ENCODE measurements at places on chromosomes 2 and 18.

DNA sequence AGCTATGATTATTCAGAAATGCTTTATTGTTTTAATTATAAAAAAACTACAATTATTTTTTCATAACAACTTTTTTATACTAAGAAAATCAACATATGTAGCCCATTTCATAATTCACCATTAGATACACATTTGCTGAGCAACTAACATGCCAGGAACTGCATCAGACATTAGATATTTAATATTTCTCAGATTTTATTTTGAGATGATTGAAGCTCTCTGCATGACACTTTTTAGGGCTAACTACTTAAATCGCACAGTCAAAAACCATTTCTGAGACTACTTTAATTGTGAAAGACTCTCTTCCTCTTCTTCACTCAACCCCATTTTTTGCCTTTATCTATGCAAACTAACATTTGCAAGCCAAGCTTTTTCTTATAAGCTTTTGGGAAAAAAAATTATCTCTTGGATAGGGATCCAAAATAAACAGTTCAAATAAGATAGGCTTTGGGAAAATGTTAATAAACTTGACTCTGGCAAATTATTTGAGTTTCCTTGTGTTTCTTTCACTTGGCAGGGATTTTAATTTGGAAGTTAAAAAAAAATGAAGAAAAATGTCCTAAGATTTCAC is 9.1 kb upstream of the COL3A1 start:
- no peak for DNase-seq

GRCh38 chr2:216799873-216800431 is 59.9 kb downstream of the TNP1 start:
- DNase-seq = no peak

- no peak for DNase-seq
Measured at GRCh38 chr2:152063325-152063924, 35.4 kb downstream of the CACNB4 start.

- DNase-seq = no peak
Measured at GRCh38 chr2:63840081-63840784, 1.5 kb upstream of the UGP2 start.

GRCh38 chr2:170695521-170696410 is 19.4 kb upstream of the SP5 start:
- DNase-seq = no peak

DNA sequence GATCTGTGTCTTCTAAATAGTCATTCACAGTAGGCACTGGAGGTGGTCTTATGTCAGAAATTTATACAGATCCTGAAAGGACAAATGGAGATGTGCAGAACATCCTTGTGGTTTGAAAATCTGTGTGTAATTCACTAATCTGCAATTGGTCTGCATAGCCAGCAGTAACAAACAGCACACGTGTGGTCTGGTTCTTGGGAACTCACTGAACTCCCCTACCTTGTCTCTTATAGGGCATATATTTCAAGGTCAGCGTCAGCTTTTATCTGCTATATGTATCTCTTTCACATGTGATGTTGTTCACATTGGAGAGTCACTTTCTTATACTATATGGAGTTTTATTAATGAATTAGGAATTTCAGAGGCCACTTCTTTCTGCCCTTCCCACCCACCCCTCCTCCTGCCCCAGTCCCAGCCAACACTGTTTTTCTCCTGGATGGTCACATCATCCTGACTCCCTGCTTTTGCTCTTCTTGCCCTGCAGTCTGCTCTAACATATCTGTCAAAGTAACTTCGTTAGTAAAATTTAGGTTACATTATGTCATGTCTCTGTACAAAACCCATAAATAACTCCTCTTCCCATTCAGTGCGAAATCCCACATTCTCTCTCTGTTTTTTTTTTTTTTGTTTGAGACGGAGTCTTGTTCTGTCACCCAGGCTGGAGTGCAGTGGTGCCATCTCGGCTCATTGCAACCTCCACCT is 35.4 kb upstream of the CABYR start:
- no peak for DNase-seq

DNA sequence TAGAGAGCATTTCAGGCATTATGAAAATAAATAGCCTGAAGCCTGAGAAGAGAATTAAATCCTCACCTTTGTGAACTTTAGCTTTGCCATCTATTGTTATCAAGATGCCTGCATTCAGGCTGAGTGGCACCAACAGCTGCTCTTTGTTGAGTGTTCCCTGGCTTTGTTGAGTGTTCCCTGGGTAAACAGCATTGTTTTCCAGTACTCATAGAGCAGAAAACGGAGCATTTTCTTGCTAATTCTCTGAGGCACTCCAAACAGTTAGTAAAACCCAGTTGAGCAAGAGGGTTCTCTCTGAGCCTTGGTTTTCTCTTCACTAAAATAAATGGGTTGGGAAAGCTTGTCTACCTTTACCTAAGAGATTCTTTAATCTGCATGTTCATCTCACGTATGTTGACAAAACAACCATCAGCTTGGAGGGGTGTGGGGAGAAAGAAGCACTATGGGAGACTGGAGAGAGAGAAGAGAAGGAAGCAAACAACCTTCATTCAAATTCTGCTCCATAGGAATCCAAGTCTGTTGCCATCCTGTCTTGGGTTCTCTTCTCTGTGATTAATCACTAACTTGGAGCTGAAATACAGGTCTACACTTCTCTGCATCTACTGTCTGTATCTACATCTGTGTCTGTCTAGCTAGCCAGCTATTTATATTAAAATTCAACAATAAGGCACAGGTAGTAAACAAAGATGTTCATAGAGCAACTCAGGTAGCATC is 567.0 kb upstream of the SOX11 start:
- DNase-seq = no peak

DNA sequence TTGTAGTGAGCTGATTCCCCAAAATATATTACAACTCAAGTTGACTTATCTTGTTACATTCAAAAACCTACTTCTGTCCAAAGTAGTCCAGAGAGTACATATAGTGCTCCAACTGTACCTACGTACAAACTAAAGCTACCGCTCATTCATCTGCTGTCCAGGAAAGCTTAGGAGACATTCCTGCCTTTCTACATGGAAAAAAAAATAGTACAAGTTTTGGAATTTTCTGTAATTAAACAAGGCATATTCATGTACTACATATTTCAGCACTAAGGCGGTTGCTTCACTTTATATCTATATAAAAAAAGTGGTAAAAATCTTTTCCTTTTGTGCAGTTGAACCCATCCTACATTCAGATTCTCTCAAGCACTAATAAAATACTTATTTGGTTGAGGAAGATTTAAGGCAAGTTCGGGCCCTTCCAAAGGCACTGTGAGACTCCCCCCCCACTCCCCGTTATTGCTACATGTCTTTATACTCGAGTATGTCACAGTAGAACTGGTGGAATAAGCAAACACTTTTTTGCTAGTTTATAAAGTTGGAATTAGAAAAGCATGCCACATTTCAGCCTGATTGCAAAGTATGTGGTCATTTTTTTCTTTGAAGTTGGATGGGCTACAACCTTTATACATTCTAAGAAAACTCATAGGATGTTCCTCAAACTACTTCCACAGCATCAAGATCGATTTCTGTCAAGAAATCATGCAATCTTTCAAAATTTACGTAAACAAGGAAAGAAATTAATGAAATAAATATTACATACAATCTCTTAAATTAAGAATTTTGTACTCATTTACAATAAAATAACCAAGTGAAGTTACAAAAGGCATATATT is 3.7 kb downstream of the ZFP36L2 start:
- DNase-seq = no peak

GRCh38 chr2:85743304-85743978 is 10.3 kb upstream of the ATOH8 start:
- no peak for DNase-seq

- no peak for DNase-seq
Measured at GRCh38 chr18:63220903-63221302, 98.7 kb downstream of the BCL2 start.

GRCh38 chr2:3602553-3603339 is 7.8 kb downstream of the COLEC11 start:
- no peak for DNase-seq

DNA sequence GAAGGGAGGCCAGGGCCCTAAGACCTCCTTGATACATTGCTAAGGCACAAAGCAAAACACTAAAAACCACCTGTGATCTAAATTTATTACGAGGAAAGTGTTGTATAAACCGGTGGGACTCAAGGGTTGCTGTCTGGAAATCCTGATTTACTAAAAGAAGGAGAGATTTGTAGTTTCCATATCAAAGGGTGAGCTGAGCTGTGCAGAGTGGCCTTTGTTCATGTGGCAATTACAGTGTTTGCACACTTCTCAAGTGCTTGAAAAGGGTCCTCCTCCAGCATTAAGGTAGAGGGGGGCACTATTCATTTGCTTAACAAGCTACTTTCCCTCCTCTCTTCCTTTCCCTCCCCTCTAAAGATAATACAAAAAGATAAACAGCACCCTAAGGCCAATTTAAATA is 30.5 kb upstream of the ITGA4 start:
- DNase-seq = no peak

GRCh38 chr2:226256709-226257376 is 542.8 kb downstream of the IRS1 start:
- no peak for DNase-seq

DNA sequence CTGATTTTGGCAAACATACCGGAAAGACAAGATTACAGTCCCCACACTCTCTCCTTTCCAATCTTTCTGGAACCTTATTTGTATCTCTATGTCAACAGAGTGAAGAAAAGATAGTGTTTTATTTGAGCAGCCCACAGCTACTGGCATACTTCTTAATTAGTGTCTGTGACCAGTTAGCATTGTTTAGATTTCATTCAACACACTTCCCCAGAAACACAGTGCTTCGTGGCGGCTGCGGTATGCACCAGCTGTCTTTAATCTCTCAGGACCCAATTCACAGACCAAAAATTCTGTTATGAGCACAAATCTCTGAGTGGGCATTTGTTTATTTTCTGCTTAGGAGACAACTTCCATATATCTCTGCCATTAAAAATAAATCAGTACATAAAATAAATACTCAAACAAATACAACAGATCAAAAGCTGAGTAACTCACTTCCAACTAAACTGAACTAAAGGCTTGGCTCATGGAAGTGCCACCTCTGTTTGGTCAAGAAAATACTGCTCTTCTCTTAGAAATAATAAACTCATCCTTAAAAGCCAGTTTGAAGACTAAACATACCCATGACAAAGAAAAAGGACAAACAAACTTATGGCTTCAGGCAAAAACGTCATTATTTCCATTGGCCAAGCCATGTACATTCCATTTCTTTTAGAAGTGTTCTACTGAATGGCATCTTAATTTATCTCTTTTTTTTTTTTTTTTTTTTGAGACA is 392.4 kb downstream of the TXNL1 start:
- DNase-seq = no peak

DNA sequence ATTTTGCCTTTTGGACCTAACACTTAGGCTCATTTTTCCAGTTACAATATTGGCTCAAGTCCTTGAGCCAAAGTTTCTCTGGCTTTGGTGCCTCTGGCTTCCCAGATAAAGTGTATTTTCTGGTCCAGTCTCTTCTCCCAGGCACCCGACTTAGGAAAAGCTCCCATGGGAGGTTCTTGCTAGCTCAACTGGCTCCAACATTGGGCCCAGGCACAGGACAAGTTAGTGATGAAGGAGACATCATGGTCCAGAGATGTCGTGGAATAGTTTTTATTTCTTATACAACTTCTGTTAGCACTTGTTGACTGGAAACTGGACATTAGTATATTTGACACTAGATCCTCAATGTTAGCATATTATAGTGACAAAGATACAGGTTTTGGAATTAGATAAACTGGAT is 8.2 kb upstream of the ZEB2 start:
- no peak for DNase-seq

- DNase-seq = no peak
Measured at GRCh38 chr2:145815933-145816332, 1296.0 kb upstream of the ZEB2 start.

DNA sequence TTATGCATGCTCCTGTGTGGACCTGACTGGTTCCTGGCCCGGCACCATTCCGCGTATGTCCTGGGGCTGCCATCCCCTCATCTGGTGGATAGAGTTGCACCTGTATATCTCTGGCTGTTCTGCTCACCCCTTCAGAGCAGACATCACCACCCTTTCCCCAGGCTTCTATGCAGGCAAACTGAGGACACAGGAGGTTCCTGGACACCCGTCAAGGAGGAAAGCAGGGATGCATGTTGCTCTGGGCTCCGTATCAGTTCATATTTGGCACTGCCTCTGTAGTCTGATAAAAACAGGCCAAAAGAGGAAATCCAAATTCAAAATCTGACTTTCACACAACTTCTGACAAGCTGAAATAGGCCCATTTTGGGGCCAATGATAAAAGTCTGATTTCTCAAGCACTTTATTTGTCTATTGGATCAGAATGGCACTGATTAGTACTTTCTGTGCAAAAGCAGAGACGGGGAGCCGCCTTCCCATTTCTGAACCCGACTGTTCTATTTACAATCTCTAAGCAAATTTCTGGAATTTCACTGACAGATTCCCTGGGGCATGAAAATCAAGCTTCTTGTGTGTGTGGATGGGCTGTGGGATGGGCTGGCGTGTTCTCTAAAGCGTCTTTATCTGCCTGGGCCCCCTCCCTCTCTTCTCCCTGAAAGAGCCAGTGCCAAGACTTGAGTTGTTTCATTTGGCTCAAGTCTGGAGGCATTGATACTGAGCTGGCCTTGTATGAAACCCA is 96.9 kb downstream of the SETBP1 start:
- DNase-seq = no peak

DNA sequence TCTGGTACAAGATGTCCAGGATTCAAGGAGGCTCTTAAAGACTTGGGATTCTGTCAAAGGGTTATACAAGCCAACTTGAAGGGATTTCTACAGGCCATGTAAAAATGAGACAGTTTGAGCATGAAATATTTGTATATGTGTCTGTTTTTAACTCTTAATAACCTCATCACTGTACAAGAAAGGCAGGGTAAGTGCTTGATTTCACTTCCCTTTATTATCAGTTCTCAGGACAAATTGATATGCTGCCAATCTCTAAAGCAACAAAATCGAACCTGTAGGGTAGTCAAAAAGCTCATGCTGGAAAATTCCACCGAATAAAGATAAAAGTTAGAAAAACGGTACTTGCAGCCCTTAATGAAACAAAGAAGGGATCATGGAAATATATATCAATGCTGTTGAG is 14.1 kb downstream of the COPS8 start:
- DNase-seq = no peak

GRCh38 chr2:15968280-15969178 is 28.2 kb downstream of the MYCN start:
- DNase-seq = peak; percentile 31

- no peak for DNase-seq
Measured at GRCh38 chr2:183031911-183032794, 6.1 kb downstream of the NCKAP1 start.

GRCh38 chr2:239883326-239884050 is 141.7 kb downstream of the NDUFA10 start:
- no peak for DNase-seq
